OCI-LY7 (cell line): ENCODE measurements at places on chromosomes 5 and 9.

GRCh38 chr5:71533615-71534014 lies 53.5 kb upstream of the MCCC2 start:
- DNase-seq: peak; percentile 23

GRCh38 chr9:96376891-96377874 lies 6.3 kb downstream of the SLC35D2 start:
- no peak for DNase-seq

DNA sequence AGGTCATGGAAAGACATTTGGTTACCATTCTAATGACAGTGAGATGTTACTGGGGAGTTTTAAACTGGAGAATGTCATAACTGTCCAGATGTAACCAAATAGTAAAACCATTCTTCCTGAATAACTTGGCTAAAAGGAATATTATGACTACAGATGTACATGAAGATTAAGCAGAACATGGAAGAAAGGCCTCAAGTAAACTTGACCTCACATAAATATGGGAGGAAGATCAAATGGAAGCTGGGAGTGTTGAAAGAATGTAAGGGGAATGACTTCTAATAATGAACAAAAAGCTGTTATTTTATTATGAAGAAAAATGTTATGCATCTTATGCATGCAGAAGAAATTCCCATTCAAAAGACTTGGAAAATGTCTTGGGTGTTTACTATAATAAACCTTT lies 107.7 kb upstream of the CDKN2B start:
- DNase-seq: no peak

DNA sequence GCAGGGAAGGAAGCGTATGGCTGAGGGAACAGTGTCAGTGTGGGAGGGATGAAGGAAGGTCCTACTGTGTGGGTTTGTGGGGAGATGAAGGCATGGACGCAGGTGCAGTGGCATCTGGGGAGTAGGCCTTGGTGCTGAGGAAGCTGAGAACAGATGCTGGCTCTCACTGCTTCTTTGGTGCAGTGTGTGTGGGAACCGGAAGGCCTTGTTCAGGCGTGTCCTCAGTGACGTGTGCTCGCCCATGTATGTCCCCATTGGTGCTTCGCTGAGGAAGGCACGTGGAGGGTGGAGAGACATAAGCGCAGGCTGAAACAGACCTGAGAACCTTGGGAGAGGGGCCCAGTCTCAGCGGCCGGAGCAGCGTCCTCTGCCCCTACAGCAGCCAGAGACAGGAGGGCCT lies 18.7 kb downstream of the ADAMTS13 start:
- DNase-seq: no peak

- DNase-seq: no peak
Measured at GRCh38 chr9:86175743-86176456, 76.5 kb upstream of the GOLM1 start.

- DNase-seq: no peak
Measured at GRCh38 chr5:38069360-38069759, 189.0 kb upstream of the EGFLAM start.

DNA sequence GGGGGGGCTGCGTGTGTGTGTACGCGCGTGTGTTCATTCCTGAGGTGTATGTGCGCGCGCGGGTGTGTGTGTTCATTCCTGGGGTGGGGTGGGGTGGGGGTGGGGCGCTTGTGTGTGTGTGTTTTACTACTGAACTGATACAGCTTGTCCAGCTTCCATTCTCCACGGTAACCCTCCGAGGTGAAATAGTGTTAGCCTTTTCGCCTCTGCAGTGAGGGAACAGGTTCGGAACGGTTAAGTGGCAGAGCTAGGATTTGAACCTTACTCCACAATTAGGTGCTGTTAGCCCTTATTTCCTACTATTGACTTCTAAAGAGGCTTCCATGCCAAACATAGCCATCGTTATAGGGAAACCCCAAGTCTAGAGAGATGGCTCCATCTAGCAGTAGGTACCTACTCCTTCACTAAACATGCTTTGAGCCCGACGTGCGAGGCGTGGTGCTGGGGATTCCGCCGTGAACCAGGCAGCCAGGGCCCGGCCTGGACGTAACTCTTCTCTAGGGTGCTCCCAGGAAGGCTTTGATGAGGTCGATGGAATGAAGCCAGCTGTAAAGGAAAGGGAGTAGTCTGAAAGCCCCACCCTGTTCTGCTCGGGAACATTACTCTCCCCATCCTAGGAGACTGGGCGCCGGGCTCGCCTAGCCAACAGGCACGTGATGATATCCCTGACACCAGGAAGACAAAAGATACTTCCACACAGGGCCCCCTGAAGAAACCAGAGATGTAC lies 782 bp upstream of the SKP1 start:
- DNase-seq: peak; percentile 28

DNA sequence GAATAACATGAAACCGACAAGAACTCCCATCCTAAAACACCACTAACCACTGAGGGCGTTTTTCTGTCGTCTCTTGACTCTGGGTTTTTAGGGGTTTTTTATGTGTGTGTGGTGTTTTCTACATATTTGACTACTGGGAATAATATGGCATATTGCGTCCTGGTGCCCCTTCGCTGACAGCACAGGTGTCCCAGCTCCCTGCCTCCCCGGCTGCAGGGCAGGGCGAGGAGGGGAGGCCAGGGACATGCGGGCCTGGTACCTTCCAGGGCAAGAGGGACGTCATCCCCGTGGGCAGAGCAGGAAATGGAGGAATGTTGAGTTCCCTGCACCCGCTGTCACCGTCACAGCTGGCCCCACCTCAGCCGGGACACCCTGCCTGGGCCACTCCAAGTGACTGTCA lies 34.8 kb downstream of the VAV2 start:
- DNase-seq: peak; percentile 16

DNA sequence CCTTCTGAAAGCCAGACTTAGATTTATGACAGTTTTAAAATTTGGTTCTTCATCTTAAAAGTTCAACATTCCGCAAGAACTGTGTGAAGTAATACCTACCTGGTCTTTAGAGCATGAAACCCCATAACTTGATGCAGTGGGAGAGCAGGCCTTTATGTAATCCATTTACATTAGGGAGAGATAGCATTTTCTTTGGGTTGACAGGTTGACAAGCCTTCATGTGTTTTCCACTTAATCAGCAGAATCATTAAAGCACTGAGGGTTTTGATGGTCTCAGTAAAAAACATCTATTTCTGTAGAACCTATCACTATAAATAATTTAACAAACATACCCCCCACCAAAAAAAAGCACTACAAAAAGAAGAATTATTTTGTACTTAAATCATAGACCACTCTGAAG lies 121.6 kb upstream of the KIF2A start:
- DNase-seq: no peak
